ENCODE measurements at places on chromosomes 6 and 20.

DNA sequence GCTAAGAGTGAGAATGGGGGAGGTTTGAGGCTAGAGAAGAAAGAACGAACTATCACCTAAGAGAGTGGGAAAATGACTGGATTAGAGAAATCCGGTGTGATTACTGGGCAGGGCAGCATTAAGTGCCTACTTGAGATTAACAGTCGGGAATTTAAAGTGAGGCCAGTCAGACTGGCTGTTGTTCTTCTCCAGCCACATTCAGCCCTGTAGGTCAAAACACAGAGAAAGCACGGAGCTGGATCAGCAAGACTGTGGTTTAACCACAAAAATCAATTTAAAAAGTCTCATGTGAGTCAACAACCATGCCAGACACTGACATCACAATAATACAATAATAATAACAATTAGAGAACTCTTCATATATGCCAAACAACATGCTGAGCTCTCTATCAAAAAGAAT lies 301.9 kb upstream of the SGK1 start:
- DNase-seq: no peak

DNA sequence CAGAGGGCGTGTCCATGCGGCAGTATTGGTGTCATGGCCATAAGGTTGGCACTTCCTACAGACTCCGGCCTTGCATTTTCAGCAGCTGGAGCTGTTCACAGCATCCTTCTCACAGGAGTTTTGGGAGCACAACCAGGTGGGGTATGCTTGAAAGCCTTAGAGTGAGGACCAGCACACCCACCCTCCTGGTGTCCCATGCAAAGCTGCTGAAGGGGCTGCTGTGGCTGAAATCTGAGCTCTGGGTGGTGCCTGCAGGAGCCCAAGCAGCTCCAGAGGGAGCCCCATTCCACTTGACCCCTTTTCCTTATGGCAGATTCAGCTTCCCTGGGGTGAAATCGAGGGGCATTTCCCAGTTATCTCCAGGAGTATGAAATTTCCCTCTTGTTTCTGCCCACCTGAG lies 74.0 kb upstream of the BHLHE23 start:
- DNase-seq: no peak

- no peak for DNase-seq
These were observed 324.9 kb downstream of the LAMA2 start for GRCh38 chr6:129207832-129208231.

GRCh38 chr20:25247000-25247517 lies 826 bp upstream of the PYGB start:
- no peak for DNase-seq

- DNase-seq: peak; percentile 57
These were observed 204.0 kb upstream of the MOCS1 start for GRCh38 chr6:40138273-40138720.

Data from kidney (tissue), 22 donors.